NCI-H460 (cell line): ENCODE measurements at places on chromosomes 11 and 22. TPM values are rescaled to one million over a fixed set of nuclear protein-coding genes. Genes with fewer than 3 reads are reported as not detected.

DNA sequence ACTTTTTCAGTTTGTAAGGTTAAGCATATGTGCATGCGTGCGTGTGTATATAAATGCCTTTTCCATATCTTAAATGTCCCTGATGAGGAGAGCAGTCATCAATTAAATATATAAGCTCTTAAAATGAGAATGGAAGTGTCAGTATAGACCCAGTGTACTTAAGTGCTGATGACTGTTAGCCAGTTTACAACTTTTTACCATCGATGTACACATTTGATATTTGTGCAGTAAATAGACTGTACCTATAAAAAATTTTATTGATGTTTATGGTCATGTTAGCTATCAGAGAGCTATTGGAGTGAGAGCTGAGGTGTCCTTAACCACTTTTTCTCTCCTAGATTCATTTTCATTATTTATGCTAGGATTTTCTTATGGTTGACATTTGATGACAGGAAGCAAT is 45.4 kb downstream of the TRAF6 start:
- DNase-seq, result no peak

GRCh38 chr11:102429691-102430090 is 22.9 kb downstream of the TMEM123 start:
- DNase-seq, result no peak

TKFC gene
- total RNA-seq, result 42.0 and 43.6 TPM in 2 replicates

- no peak for DNase-seq
Measured at GRCh38 chr22:23361676-23362075, 181.4 kb downstream of the BCR start.

LIN7C gene
- 62.5 and 67.4 TPM in 2 replicates for total RNA-seq

MFNG gene
- not detected in 2 replicates for total RNA-seq

GRCh38 chr11:116217441-116217840 is 555.3 kb downstream of the BUD13 start:
- DNase-seq, result no peak

DCPS gene
- total RNA-seq, result 35.9 and 38.2 TPM in 2 replicates

RCOR2 gene
- total RNA-seq, result 4.2 and 4.5 TPM in 2 replicates

TTLL12 gene
- 57.1 and 63.7 TPM in 2 replicates for total RNA-seq

GRCh38 chr11:2694995-2695939 is 4.5 kb downstream of the KCNQ1OT1 start:
- DNase-seq, result no peak

OMP gene
- total RNA-seq, result not detected in 2 replicates

DNA sequence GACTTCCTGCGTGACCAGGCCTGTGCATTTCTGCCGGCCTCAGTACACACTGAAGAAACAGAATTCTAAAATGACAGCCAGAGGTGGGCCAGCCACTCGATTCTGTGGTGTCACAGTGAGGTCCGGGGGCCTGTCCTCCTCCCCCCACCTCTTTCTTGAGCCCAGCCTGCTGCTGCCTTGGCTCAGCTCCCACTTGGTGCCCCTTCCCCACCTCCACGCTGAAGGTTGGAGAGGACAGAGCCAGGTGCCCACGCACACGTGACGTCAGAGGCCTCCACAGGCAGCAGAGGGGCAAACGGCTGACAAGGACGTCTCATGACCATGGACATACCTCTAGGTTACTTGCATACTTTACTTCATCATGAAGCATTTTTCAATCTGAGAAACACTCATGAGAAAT is 78.0 kb upstream of the SHANK2 start:
- no peak for DNase-seq

CASP5 gene
- 0.10 and 0.55 TPM in 2 replicates for total RNA-seq

GLB1L2 gene
- 8.9 and 9.3 TPM in 2 replicates for total RNA-seq

GRCh38 chr22:20164863-20165262 is 14.0 kb upstream of the CCDC188 start:
- DNase-seq, result no peak

GRCh38 chr22:50612168-50612527 is 11.6 kb downstream of the MAPK8IP2 start:
- DNase-seq, result no peak

KLHL35 gene
- 4.3 and 4.7 TPM in 2 replicates for total RNA-seq

DNA sequence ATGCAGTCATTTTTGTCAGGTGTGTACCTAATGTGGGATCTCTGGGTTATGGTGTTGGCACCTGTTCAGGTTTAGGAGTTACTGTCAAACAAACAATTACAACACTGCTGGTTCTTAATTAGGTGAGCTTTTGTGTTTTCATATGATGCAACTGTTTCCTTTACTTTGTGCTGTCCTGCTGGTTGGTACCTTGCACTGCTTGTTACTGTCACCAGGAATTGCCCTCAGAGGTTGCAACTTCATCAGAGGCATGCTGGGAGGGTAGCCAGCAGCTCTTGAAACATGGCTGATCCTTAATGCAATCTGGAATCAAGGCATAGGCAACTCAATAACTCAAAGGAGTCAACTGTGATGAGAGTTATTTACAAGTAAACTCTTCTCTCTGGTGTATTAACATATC is 400.3 kb downstream of the MIAT start:
- no peak for DNase-seq

BIK gene
- total RNA-seq, result 0.46 and 0.74 TPM in 2 replicates

DNA sequence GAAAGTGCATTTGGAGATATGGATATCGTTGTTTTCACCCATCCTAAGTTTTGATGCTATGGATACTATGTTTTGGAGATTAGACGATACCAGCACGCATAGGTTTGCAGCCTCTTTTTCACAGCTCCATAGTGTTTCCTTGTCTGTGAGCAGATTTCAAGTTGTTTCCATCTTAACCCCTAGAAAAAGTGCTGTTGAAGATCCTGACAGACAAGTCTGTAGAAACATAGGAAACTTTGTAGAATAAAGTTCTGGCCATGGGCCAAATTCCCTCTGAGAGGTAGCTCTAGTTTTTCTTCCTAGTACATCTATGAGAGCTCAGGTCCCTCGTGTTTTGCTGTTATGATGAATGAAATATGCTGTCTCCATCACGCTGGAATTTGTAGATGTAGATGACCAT is 32.4 kb downstream of the ST3GAL4 start:
- no peak for DNase-seq

DNA sequence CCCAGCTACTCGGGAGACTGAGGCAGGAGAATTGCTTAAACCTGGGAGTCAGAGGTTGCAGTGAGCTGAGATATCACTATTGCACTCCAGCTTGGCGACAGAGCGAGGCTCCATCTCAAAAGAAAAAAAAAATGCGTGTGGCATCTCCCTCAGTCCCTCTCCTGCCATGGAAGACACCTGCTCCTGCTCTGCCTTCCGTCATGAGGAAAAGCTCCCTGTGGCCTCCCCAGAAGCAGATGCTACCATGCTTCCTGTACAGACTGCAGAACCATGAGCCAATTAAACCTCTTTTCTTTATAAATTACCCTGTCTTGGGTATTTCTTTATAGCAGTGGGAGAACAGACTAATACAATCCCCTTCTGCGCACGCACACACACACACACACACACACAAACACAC is 249.4 kb downstream of the MN1 start:
- no peak for DNase-seq

SMIM38 gene
- 0.05 TPM in 1 of 2 replicates, not detected in the other for total RNA-seq

DNA sequence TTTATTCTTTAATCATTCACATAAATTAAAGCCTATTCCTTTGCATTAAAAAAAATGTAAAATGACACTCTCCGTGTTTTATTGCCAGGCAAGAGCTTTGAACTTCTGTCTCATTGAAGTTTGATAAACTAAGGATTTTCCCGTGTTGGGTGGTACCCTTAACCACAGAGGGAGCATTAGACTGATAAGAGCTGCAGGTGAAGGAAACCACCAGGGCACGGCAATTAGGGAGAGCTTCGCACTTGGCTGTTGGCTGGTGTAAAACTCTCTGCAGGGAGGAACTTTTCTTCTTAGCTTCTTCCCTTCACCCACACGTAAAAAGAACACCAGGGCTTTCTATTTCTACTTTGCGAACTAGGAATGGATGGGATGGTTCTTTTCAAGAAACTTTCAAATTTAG is 47.0 kb downstream of the CSTPP1 start:
- no peak for DNase-seq

DNA sequence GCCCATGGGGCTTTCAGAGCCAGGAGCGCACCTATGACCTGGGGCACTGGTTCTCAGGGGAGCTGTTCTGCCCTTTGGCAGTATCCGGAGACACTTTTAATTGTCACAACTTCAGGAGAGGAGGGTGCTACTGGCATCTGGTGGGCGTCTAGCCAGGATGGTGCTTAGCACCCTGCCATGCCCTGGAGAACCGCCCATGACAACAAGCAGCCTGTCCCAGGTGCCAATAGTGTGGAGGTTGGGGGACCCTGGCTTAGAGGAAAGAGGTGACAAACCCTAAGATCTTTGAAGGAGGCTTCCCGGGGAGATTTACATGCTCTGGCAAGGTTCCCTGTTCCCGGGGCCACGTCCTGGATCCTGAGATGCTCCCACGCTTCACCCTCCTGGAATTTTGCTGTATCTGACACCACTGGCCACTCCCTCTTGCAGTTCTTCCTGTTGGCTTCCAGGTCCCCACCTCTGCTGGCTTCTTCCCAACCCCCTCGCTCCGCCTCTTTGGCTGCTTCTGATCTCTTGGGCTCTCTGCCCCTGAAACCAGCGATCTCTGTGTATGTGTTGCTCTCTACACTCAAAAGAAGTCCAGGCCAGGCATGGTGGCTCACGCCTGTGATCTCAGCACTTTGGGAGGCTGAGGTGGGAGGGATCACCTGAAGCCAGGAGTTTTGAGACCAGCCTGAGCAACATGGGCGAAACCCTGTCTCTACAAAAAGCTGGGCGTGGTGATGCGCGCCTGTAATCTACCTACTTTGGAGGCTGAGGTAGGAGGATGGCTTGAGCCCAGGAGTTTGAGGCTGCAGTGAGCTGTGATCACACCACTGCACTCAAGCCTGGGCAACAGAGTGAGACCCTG is 31.1 kb downstream of the FADS3 start:
- DNase-seq, result no peak

DNA sequence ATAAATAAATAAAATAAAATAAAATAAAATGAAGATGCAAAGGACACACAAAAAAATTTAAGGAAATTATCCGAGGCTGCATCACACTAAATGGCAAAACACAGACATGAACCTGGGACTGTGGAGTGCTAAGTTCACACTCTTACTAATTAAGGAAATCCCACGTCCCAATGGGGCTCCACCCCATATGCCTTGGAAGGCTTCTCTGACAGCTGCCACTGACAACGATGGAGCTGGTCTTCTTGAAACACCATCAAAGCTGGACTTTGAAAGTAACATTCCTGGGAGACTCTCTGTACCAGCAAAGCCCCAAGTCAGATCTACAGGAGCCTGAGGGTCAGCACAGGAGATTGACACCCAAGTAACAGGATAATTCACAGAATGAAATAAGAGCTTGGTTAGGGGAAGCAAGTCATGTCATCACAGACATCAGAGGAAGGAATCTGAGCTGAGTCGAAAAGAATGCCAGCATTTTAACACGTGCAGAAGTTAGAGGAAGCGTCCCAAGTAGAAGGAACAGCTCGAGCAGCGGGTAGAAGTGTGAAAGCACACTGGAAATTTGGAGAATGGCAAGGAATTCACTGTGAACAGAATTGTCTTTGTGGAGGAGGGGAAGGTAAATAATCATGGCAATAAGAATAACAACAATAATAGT is 13.8 kb downstream of the TPST2 start:
- no peak for DNase-seq

ART1 gene
- total RNA-seq, result not detected in 2 replicates

DNA sequence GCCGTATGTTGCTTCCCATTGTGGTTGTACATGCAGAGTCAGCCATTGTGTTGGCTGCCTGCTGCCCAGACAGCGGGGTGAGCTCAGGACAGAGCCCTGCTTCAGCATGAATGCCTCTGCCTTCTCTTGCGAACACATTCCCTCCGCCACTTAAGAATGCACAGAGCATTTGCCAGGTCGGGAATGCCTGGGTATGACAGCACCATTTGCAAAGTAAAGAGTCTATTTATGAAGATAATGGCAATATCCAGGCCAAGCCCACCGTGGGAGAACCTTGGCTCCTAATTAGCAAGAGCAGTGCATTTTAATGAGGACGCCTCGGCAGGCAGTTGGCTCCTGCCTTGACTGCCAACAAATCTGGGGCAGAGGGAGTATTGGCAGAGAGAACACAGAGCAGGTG is 62.5 kb upstream of the SORL1 start:
- no peak for DNase-seq

DNA sequence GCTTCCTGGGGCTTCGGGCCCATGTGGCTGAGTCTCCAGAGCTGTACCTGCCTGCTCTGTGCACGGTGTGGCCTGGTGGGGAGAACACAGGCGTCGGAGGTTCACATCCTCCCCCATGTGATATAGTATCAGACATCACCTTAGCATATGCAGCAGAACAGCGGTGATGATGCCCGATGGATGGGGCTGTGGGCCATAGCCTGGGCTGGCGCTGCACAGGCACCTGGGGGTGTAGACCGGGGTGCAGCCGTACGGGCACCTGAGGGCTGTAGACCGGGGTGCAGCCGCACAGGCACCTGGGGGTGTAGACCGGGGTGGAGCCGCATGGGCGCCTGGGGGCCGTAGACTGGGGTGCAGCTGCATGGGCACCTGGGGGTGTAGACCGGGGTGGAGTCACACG is 29.2 kb downstream of the NADSYN1 start:
- no peak for DNase-seq

- no peak for DNase-seq
Measured at GRCh38 chr11:46337626-46338345, 9.5 kb upstream of the DGKZ start.

DNA sequence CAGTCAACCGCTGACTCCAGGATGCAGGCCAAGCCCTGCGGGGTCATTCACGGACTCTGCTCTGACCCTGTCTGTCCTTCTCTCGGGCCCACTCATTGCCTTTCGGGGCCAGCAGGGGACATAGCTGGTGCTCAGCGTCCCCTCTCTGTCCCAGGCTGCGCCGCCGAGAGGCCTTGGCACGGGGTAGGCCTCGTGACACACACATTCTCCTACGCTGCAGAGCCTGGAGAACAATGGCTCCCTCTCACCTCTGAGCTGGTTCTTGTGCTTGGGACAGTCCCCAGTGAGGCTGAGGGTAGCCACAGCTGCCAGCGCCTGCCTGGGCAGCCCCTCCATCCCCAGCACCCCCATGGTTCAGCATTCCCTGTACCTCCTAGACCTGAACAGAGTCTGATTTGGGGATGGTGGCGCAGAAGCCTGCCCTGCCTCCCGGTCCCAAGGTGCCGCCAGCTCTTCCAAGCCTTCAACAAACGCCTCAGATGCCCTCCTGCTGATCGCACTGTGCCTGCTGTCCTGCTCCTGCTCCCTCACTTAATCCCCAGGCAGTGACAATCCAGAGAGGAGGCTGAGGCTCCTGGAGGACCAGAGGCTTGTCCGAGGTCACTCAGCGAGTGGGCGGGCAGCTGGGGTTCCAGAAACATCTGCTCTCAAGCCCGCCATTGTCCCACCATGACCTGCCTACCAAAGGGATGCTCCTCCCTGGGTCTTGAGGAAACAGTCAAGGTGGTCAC is 30.4 kb downstream of the DUSP8 start:
- DNase-seq, result no peak

GRCh38 chr11:95904009-95904650 is 19.8 kb downstream of the MTMR2 start:
- no peak for DNase-seq

DNA sequence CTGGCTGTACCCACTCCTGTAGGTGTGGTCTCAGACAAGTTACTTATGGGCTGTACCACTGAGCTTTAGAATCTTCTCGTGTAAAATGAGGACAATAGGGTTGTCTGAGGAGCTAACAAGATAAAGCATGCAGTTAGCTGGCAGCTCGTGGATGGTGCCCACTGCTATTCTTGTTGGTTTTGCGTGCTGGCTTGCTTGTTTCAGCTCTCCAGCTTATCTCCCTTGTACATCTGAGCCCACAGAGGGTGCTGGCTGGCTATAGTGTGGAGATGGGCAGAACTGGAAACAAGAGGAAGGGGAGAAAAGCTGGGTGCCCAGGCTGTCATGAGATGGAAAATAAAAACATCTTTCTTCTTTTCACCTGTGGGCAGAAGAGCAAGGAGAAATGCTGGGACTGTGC is 46.5 kb upstream of the GALNT18 start:
- DNase-seq, result no peak

OR56A5 gene
- not detected in 2 replicates for total RNA-seq

GRCh38 chr11:35855671-35856070 is 88.2 kb upstream of the LDLRAD3 start:
- no peak for DNase-seq
